ENCODE measurements at places on chromosomes 6 and 20.

DNA sequence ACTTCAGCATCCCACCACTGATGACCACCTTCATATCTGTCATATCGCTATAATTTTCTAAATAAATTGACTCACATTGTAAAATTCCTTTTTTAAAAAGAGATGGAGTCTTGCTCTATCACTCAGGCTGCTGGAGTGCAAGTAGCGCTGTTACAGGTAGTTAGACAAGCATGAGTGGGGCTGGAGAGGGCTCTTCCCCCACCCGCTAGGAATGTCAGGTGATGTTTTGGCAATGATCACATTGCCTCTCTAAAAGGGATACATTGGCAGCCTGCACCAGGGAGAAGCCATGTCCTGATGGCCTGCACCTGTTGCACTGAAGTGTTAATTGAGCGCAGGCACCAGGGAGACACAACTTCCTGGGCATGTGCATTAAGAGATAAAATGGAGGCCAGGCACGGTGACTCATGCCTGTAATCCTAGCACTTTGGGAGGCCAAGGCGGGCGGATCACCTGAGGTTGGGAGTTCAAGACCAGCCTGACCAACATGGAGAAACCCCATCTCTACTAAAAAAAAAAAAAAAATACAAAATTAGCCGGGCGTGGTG, 16.9 kb upstream of the SLC22A16 start:
- no peak for DNase-seq

DNA sequence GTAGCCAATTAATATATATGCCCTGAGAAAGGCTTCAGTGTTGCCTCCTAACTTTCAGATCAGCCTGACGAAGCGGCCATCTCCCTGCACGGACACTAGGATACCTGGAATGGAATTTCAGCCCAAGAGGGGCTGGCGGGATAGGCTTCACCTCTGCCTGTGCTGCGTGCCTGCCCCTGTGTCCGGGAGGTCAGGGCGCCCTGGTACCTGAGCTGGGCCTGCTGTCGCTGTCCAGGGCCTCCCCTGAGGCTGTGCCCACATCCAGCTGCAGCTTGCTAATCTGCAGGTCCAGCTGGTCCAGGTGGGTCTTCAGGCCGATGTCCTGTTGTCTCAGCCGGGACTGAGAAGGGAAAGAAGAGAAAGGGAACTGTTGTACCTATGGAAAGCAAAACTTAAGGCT, 8.6 kb downstream of the DACT2 start:
- no peak for DNase-seq

DNA sequence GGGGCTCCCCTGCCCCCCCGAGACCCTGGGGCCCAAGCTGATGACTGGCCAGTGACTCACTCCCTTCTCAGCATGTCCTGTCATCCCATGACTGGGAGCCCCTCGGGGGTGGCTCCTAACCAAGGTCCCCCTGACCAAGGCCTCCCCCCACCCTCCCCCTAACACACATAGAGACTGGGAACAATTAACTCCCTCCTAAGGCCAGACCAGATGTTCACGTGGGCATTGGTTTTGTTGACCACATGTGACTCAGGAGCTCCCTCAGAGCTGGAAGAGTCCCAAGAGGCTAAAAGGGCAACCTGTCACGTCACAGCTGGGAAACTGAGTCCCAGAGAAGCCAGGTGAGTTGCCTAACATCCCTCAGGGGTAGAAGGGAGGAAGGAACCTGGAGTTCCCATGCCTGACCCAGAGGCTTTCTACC, 10.6 kb upstream of the CCN5 start:
- no peak for DNase-seq

DNA sequence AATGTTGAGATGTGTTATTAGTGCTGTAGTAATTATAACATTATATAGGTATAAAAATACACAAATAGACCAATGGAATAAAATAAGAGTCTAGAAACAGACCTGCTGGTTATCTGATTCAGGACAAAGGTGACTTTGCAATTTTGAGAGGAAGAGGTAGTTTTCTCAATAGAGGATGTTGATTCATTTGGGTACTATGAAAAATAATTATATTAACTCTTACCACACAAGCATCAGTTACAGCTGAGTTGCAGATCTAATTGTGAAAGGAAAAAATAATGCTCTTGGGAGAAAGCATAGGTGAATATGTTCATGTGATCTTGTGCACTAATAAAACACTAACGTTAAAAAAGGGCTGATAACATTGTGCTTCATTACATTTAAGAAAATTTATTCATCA, 103.0 kb downstream of the BCKDHB start:
- DNase-seq: no peak

DNA sequence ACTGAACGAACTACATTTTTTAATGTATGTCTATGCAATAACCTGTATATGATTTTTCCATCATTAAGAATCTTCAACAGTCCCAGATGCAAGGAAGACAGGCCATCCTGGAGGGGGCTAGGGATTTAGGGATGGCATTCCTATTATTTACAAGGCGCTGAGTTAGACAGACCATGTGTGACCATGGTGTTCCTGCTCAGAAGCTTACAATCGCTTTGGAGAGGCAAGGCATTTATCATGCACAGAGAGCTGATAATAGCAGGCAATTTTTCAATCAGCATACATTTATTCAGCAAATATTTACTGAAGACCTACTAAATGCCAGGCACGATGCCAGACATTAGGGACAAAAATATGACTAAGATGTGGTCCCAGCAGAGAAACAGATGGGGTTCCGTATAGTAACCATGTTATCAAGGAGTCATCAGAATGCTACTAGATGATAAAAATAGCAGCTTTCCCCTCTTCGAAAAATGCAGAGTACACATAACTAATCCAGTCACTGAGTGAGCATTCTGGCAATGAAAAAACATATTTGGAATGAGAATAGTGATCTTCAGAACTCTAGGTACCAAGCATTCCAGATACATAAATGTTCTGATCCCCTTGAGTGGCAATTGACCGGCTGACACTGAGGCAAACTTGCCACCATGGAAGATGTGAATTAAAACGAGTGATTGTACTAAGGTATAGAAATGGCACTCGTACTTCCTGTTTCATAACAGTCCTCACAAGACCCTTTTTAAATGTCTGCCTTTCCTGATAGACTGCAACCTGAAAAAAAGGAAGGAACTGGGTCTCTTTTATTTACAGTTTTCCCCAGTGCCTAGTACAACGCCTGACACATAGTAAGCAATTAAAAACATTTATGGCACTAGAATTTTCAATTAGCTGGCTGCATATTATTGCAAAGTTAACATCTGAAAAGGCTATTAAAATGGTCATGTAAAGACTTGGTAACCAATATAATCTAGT, 135.7 kb downstream of the ATXN1 start:
- DNase-seq: no peak

GRCh38 chr6:24991810-24992467, 56.2 kb upstream of the RIPOR2 start:
- DNase-seq: no peak

- DNase-seq: peak; percentile 15
These were observed 34.0 kb downstream of the ZC3H12D start for GRCh38 chr6:149450679-149451375.

DNA sequence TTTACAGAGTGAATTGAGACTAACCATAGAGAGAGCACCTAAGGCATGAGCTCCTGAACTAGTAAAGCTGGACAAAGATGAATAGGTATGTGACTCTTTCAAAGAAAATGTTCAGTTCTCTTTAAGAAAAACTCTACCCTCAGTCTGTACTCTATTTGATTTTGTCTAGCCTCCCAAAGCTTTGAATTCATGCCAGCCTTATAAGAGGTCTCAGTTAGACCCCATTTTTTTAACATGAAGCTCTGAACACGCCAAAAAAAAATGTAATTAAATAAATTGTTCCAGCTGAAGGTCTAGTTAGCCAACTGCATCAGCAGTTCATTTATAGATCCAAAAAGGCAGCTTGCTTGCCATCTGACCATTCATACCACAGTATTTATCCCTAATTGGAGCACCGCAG, 71.6 kb downstream of the COL9A1 start:
- no peak for DNase-seq

- no peak for DNase-seq
These were observed 34.3 kb downstream of the FNDC1 start for GRCh38 chr6:159203304-159204005.

DNA sequence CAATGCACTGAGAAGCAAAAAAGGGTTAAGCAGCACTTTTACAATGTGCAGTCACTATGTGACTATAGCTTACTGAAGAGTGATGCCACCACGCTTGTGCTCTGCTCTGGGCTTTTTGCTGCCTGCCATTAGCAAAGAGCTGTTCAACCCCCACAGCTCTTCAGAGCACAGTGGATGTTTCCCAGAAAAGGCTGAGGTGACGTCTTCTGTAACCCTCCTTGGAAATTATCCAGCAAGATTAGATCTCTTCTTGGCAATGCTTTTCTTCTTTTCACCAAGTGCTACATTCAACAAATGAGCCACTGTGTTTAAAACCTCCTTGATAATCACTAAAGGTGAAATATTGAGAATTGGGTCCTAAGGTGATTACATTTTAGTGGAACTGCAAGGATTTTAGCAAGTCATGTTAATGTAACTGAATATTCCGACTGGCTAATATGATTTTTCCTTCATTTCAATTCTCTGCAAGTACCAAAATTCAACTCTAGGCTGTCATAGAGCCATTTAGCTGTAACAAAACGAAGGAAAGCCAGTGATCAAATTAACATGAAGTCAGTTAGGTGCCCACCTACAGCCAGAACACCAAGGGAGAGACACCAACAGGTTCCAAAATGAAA, 34.9 kb downstream of the ELOVL5 start:
- DNase-seq: no peak

- DNase-seq: no peak
These were observed 527 bp upstream of the DOK5 start for GRCh38 chr20:54474866-54475265.

DNA sequence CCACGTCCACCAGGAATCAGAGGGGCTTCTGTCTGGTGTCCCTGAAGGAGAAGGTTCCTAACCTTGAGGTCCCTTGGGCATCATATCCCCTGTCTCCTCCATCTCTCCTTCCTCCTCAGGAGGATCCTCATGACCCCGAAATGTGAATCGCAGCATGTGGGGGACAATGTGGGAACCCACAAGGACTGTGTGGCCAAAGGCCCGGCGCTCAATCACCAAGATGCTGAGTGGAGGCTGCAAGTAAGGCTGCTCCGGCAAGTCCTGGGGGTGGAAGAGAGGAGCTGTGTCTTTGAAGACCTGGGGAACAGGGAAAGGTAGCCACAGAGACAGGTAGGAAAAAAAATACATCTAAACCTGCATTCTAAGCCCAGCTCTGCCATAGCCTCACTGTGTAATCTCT, 36.4 kb upstream of the SPAG4 start:
- DNase-seq: no peak

- DNase-seq: no peak
These were observed 70.1 kb downstream of the RAMACL start for GRCh38 chr6:166516251-166516884.

DNA sequence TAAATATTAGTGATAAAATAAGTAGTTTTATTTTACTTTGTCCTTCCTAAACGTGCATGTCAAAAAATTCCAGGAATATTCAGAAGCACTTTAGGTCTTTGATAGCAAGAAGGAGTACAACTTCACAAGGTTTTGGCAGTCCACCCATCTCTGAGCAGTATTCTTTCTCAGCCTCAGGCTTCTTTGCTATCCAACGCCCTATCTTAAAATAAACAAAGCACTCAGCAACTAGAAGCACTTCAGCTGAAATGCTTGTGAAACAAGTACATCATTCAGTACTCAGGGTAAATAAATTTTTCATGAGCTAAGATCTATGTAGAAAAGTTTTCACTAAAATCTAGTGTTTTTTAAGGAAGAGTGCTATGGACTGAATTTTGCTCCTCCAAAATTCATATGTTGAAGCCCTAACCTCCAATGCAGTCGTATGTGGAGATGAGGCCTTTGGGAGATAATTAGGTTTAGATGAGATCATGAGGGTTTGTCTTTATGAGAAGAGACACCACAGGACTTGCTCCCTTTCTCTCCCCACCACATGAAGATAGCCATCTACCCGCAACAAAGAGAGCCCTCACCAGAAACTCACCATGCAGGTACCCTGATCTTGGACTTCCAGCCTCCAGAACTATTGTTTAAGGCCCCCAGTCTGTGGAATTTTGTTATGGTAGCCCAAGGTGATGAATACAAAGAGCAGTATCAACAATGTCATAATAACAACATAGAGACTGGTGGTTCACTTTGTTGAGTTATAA, 539.1 kb downstream of the TFAP2A start:
- DNase-seq: no peak

DNA sequence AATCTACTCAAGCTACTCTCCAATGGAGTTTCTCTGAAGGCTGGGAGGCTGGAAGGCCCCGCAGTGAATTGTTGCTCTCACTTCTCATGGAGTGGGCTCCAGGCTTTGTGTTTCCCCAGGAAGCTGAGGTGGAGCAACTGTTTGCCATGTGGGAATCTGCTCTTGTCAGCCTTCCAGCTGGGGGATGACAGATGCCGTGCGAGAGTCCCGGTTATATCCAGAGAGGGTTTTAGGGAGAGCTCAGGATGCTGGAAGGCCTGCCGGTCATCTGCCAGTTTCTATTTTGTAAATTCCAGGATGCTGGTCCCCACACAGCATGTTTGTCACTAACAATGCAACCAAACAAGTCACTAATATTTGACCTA, 98.2 kb upstream of the NAA20 start:
- DNase-seq: no peak

DNA sequence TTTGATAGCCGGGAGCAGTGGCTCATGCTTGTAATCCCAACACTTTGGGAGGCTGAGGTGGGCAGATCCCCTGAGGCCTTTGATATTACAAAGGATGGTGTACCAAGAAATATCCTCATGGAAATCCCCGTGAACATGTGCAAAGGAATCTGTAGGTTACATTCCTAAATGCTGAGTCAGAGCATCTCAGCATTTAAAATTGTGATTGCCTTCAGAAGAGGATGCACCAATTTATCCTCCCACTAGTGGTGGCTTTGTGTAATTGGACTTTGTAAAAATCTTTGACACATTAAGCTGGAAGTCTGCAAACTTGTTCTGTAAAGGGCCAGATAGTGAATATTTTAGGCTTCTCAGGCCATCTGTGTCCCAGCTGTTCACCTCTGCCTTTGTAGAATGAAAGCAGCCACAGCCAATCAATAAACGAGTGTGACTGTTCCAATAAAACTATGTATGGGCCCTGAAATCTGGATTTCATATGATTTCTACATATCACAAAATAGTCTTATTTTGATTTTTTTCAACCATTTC, 11.8 kb downstream of the TMEM14B start:
- peak; percentile 20 for DNase-seq

Measured in midbrain (tissue), 1 donor.